ENCODE measurements at places on chromosomes 11 and 22.

- no peak for DNase-seq
Observed at GRCh38 chr11:59708537-59708936, 5.1 kb downstream of the OR10V1 start.

DNA sequence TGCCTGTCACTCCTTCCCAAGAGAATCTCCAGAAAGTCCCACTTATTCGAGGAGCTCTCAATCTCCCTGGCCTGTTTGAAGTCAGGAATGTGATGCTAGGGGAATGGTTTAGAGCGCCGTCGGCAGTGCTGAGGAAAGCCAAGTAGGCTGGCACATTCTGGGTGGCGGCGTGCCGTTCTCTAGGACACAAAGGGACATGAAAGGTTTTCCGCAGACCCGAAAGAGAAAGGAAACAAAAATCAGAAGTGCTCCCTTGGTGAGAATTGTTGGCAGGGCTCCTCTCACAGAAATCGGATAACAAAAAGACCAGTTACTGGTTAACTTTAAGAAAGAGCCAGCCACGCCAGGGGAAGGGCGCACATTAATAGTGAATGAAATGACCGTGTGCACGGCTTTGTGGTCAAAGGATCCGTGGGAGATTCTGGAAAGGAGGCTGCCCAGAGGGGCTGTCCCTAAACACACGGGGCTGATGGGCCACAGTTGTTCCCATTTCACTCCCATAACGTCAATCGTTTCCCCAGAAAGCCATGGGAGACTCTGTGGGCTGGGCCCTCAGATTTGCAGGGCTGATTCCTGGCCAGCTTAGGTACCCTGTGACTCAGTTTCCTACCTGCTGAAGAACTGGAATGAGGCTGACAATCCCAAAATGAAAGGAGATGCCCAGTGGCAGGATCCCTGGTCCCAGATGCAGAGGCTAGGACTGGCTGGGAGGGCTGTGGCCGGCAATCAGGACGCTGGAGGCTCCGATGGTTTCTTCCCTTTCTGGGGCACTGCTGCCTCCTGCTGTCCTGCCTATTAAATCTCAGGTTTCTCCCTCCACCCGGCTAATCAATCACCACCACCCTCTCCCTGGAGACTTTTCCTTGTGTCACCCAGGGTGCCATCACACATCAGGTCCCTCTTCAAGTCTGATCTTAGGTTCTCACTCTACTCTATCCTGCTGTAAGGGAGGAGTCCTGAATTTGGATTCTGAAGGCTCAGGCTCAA is 82.3 kb downstream of the RCN1 start:
- no peak for DNase-seq

- DNase-seq = no peak
Observed at GRCh38 chr22:29842740-29843139, 4.7 kb upstream of the ASCC2 start.

DNA sequence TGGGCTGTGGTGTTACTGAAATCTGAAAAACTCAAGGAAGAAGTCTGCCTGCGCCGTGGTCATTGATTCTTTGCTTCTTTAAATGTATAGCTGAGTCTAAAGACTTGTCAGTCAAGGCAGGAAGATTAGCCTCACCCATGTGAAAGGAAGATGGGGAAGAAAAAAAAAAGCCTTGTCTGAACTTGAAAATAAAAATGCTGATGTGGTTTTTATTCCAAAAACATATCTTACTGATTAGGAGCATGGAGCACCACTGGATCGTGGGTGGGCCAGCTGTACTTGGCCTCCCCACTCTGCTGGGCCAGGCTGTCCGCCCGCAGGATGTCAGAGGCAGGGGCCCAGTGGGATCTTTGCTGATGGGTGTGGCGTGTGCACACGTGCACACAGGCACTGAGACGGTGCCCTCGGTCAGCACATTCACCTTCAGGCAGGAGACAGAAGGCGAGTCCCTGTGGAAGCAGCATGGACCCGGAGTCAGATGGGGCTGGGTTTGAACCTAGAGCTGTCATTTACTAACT is 111.9 kb downstream of the WNT7B start:
- no peak for DNase-seq

GRCh38 chr11:7348432-7349304 is 97.0 kb downstream of the SYT9 start:
- DNase-seq = no peak
